ENCODE measurements at places on chromosomes 5 and 9.

GRCh38 chr5:65103756-65104440 lies 335.2 kb downstream of the CWC27 start:
- DNase-seq: no peak

DNA sequence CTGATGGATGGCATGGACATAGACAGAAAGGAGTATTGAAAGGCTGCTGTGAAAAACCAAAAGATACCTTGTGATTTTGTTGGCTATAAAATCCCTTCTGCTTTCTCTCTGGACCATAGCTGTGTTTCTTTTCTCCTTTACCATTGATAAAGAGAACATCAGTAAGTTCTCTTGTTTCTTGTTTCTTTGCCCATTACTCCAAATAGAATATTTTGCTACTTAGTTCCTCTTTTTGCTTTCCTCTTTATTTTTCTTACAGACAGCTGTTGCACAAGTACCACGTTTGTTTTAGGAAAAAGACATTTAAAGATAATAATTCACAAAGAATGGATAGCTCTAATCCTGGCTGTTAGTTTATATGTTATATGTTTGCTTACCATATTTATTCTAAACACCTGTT lies 1129.2 kb downstream of the DTWD2 start:
- no peak for DNase-seq

DNA sequence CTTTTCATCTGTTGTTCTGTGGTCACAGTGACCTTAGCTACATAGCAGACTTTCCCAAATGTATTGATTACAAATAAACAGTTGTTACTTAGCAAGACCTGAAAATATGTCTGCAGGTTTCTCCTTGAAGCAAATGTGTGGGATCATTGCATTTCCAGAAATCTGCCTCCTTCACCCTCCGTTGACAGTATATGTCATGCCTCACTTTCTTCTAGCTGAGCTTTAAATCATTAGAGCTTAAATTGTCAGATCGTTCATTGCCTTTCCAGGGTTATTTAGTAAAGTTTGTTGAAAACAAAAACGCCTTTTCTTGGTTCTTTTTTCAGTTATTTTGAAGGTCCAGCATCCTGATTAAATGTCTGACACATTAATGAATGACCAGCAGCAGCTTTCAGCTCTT lies 2.3 kb upstream of the MAML1 start:
- no peak for DNase-seq

- DNase-seq: no peak
Observed at GRCh38 chr9:110821064-110821463, 152.5 kb downstream of the MUSK start.

GRCh38 chr5:139696894-139697658 lies 48.9 kb downstream of the CXXC5 start:
- peak; percentile 14 for DNase-seq
